Stimulated activated CD4-positive, alpha-beta T cell treated with anti-CD3 and anti-CD28 coated beads, Interleukin-1b, Interleukin-23, amount 100 ng/mL, for 24 hours (primary cell): ENCODE measurements at places on chromosomes 1 and 21.

- no peak for DNase-seq
Measured at GRCh38 chr1:227796359-227796915, 19.0 kb upstream of the PRSS38 start.

DNA sequence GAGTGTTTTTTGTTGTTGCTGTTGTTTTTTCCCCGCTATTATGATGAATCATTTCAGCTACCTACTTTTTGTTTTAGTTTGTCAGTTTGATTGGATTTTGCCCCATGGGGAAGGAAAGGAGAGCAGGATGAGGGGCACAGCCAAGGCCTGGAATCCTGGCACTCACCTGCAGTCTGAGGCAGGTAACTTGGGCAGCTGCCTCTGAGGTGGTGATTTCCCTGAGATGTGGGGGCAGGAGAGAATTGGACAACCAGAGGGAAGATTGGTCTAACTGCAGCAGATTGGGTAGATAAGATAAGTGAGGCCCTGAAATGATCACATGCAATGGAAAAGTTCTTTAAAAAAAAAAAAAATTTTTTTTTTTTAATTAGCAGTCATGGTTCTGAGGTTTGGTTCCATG, 1.5 kb upstream of the LAX1 start:
- DNase-seq: no peak

GRCh38 chr1:56923201-56923600, 42.6 kb downstream of the C8B start:
- DNase-seq: no peak

DNA sequence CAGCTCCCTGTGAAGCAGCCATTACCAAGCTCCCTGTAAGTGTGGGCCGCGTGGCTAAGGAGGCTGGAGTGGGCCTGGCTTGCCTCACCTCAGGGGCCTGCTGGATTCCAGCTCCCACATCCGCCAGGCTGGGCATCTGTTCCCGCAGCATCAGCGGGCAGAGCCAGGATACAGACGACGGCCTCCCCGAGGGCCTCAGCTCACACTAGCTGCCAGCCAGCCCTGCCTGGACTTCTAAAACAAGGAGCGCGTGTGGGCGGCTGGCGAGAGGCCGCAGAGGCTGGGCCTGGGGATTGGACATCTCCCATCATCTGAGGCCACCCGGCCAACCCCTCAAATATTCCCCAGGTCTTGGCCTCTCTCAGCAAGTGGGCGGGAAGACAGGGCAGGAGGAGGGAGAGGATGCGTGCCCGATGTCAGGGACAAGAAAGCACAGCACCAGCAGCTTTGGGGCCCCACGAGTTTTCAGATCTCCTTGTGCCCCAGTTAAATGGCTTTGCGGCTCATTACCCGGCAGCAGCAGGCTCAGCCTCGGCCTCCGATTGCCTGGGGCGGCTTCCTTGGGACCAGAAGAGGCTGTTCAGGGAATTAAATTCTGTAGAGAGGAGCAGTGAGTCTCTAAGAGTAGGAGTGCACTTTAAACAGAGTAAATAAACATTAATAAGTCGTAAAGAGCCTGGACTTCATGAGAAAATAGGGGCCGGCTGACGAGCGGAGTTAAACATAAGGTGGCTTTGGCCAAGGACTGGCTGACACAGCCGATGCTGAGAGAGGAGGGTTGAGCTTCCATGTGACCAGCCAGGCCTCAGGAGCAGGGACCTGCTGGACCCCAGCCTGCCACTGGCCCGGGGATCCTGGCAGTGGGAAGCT, 208.9 kb upstream of the C1orf174 start:
- DNase-seq: no peak

GRCh38 chr21:45892916-45893739, 88.4 kb upstream of the COL6A1 start:
- DNase-seq: no peak

GRCh38 chr1:100445565-100445964, 92.4 kb upstream of the GPR88 start:
- no peak for DNase-seq

GRCh38 chr21:45318146-45318555, 30.5 kb upstream of the POFUT2 start:
- no peak for DNase-seq

- no peak for DNase-seq
Measured at GRCh38 chr1:173666646-173667045, 3.0 kb downstream of the ANKRD45 start.

DNA sequence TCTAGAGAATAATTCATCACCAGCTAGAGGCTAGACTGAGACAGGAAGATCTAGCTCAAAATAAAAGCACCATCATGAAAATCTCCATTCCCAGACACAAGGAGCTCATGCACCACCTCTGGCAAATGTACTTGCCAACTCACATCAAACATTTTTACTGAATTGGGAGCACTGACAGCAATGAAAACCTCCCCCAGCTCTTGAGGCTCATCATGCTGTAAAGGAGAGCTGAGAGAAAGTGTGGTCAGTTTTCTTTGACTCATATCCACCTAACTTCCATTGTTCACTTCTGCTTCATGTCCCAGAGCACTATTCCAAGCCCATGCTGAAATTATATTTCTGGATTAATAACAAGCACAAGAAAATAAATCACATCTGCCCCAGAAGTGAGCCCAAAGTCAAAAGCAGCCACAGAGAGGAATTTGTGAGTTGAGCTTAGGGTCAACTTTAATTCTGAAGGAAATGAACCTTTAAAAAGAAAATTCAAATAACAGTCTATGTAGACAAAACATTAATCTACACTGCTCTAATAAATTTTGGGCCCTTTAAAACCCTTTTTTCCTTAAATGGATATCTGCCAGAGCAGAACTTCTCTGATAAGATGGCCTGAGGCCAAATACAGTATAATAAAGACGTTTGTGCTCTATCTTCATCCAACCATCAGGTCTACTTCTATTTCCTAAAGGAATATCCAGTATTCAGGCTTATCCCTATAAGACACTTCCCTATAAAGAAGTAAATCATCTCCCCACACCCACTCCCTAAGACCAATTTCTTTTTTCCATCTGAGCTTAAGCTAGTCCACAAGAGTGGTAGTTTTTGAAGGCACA, 85.9 kb upstream of the ADAM30 start:
- no peak for DNase-seq

- no peak for DNase-seq
Measured at GRCh38 chr1:158457246-158457645, 4.4 kb upstream of the OR10K1 start.

DNA sequence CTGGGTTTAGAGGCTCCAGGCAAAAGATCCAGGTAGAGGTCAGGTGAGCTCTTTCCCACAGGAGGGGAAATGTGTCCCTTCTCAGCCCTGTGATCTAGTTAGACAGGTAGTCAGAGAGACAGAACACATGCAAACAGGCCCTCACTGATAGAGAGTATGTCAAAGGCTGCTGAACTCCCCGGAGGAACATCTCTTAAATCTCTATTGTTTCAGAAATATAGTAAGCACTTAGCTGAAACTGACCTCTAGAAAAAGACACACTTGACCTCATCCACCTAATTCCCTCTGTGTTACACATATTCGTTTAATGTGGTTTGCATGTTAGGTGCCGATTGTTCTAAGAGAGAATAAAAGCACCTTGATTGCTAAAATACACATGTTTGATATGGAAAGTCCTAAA, 23.3 kb downstream of the SUSD4 start:
- no peak for DNase-seq

- DNase-seq: no peak
Measured at GRCh38 chr1:116284819-116285390, 88.1 kb upstream of the ATP1A1 start.
